ENCODE measurements at places on chromosomes 13 and 19.
A peak's percentile ranks its signal among the peaks of the same experiment; 100 is the strongest.

GRCh38 chr13:71214821-71215220 lies 652.2 kb downstream of the DACH1 start:
- DNase-seq, result no peak

- DNase-seq, result no peak
These were observed 4.3 kb upstream of the LIPE start for GRCh38 chr19:42431486-42431885.

DNA sequence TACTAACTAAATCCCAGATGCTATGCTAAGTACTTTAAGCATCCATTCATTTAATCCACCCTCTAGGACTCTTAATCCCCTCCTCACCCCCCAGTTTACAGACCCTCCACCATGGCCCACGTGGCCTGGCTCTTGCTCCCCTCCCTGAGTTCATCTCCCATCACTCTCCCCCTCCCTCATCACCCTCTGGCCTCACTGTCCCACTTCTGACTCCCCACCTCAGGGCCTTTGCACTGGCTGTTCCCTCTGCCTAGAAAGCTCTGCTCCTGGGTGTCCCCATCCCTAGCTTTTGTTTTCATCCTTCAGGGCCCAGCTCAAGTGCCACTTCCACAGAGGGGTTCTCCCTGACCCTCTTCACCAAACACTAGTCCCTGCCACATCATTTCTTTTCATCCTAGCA lies 4.2 kb downstream of the B9D2 start:
- DNase-seq, result no peak

DNA sequence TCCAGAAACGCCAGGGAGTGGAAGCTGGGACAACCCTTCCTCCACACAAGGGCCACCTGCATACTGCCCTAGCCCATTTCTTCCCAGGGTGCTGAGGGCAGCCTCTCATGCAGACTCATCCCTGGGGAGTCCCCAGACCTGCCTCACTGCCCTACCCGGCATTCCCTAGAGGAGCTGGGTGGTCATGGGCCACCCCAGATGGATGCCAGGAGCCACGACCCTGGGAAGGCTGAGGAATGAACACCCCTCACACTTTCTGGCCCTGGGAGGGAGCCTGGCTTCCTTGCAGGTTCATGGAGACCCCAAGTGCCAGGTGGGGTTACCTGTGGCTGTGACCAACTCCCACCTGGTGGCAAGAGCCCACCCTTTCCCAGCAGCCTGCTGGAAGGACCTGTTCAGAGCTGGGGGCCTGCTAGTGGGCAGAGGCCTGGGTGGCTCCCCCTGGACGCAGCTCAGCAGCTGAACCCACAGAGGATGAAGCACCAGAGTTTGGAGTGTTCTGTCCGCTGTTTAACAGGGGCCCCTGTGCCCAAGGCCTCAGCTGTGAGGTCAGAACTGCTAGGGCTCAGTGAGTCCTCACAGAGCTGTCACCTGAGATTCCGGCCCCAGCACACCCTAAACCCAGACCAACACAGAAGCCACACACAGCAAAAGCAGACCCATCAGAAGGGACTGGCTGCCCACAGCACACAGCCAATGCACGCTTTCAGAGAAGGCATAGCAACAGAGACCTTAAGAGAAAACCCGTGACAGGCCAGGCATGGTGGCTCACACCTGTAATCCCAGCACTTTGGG lies 6.6 kb downstream of the ACP4 start:
- DNase-seq, result no peak

DNA sequence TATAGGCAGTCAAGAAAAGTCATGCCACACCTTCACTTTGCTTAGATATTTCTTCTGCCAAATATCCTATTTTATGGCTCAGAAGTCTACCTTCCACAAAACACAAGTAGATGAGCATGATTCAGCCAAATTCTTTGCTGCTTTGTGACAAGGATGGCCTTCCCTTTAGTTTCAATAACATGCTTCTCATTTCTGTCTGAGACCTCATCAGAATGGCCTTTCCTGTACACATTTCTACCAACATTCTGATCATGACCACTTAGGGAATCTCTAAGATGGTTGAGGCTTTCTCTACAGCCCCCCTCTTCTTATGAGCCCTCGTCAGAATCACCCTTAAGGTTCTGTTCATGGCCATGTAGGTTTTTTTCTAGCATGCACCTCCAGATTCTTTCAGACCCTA lies 96.2 kb downstream of the COL4A2 start:
- no peak for DNase-seq

DNA sequence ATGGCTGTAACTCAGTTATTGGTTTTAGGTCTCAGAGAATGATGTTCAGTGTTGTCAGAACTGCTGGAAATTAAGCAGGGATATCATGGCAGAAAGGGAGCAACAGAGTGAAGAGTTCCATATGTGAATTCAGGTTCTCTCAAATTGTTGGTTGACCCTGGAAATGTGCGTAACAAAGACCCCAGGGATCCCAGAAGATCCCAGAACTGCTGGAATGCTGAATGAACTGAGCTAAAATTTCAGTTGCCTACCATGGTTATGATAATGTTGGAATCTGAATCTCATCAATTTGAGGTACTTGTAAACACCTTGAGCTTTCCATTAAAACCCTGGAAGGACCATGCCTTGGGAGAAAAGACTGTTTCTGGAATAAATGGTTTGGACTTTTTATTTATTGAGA lies 230.8 kb downstream of the GGACT start:
- DNase-seq, result no peak

DNA sequence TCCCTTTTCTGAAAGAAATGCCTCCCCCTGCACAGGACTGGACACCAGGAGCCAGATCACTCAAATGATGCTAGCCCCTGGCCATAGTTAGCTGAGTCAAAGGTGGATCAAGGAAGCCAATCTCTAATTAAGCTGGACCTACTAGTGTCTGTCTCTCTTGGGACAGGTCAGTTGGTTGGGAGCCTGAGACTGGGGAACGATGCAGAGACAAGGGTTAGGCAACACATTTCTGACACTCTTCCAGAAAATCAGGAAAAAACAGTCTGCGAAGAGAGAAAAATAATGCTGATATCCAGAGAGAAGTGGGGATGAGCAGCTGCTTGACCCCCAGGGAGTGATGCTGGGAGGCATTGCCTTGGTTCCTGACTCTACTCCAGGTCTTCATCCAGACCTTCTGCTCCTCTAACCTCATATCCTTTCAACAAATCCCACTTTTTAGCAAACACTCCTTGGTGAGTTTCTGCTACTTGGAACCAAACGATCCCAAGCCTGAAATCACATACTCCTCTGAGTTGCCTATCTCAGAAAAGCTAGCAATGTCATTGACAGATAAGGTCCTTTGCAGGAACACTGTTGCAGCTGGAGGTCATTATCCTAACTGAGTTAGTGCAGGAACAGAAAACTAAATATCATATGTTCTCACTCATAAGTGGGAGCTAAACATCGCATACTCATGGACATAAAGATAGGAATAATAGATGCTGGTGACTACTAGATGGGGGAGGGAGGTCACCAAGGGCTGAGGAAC lies 369.7 kb downstream of the COG6 start:
- no peak for DNase-seq

- DNase-seq, result peak; percentile 9
These were observed 88.8 kb downstream of the ZNF429 start for GRCh38 chr19:21593934-21594820.

DNA sequence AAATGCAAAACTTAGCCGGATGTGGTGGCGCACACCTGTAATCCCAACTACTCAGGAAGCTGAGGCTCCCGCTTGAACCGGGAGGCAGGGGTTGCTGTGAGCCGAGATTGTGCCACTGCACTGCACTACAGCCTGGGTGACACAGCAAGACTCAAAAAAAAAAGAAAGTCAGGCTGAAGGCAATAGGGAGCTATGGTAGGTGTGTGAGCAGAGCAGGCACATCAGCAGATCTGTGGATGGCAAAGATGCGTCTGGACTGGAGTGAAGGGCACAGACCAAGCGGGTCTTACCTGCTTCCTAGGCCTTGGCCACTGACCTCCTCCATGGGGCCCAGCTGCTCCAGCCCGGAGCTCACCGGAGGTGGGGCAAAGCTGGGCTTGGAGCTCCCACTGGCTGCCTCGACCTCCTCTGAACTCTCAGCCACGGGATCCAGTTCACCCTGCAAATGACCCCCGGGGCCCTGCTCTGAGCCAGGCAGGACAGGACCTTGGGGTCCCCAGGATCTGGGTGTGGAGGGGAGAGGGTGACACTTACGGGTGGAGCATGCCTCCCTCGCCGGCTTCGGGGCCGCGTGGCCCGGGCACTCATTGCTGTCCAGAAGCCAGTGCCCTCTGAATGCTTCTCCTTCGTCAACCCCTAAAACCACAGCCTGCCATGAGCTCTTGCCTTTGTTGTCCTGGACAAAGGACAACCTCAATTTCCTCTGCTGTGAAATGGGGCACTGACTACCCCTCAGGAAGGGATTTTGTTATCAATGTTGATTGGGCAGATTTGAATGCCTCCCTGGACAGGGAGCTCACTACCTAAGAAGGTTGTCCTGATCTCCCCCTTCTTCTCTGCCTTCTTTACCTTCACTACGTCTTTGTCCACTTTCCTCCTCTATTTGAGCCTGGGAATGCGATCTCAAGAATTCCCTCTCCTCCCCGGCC lies 569 bp downstream of the USHBP1 start:
- DNase-seq, result no peak

GRCh38 chr19:36972571-36972970 lies 56.4 kb downstream of the ZNF568 start:
- DNase-seq, result no peak

- DNase-seq, result no peak
These were observed 13.5 kb downstream of the IL17D start for GRCh38 chr13:20716951-20717350.

- DNase-seq, result no peak
These were observed 5.8 kb upstream of the ERCC2 start for GRCh38 chr19:45376045-45376724.

- DNase-seq, result no peak
These were observed 123.2 kb upstream of the SLC7A1 start for GRCh38 chr13:29718694-29719093.

GRCh38 chr13:44267980-44268379 lies 105.6 kb upstream of the SERP2 start:
- no peak for DNase-seq

DNA sequence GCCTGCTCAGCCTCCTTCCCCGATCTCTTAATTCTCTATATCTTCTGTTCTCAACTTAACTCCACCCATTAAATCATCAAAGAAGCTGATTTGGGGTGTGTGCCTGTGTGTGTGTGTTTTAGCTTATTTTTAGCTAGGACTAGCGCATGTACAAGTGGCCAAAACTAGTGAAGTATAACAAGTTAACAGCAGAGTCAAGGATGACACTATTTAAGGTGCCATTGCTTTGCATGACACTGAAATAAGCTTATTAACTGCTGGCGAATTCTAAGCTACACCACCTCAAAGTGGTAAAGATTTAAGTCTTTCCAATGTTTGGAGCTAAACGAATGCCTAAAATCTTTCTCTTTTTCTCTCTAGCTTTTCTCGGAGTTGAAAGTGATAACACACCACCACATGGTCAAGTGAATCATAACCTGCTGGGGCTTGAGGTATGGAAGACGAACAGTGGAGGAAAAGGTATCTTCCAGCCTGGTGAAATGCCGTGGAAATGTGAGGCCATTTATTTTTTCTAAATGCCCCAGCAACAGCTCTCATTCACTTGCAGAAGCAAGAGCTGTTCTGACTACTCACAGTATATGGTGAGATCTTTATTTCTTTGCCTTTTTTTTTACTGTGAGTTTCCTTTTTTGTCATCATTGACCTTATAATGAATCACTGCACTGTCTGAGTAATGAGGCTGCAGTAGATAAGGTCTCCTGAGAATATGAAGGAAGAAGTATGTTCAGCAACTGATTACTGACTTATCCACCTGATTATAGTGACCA lies 570.3 kb downstream of the PCDH9 start:
- no peak for DNase-seq

- no peak for DNase-seq
These were observed 5.6 kb upstream of the ARRDC2 start for GRCh38 chr19:18002347-18002850.

DNA sequence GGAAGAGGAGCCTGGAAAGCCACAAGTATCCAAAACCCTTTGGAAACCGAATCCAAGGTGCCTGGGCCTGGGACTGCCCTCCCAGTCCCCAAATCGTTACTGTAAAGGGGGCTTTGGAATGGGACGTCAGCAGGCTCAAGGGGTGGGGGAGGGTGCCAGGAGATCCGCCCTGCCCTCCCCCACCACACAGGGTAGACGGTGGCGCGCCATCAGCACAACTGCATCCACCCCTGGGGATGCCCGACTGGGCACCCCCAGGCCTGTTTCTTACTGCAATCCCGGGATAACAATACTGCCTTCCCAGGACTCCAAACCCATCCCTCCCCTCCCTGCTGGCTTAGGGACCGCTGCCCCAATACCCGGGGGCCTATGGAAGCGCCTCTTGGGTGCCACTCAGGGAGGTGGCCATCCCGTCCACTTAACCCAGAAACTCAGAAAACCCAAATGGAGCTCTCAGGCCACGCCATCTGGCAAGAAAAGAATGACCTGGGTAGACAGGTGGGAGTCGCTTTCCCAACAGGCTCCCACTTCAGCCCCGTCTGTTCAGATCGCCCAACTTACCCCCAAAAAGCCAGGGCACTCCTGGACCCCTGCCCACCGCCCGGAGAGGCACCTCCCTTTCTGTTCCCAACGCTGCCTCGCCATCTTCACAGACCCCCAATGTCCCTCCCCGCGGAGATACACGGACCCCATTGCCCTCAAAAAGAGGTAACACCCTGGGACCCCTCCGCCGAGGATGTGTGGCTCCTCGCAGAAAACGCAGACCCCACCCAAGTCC lies 2.4 kb downstream of the KLF16 start:
- no peak for DNase-seq

DNA sequence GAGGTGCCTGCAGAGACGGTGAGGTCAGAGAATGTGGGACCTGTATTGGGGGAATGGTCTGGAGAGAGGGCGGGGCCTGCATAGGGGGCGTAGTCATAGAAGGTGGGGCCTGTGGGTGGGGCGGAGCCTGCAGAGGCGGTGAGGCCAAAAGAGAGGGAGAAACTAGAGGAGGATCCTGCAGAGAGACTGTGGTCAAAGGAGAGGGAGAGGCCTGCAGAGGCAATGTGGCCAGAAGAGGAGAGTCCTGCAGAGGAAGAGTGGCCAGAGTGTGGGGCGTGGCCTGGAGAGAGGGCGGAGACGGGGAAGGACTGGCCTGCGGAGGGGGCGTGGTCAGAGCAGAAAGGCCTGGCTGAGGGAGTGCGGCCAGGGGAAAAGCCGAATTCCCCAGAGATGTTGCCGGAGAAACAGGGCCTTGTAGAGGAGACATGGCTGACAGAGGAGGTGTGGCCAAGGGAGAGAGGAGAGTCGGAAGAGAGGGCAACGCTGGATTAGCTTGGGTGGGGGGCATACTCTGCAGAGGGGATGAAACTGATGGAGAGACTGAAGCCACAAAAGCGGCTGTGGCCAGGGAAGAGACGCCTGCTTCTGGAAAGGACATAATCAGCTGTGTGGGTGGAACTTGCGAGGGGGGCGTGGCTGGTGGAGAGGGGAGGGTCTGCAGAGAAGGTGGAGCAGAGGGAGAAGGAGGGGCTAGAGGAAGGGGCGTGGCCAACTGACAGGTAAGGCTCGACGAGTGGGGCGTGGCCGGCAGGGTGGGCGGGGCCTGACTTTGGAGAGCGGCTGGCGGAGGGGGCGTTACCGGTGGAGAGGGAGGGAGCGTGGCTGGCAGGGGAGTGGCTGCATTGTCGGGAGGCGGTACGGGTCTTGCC lies 2.5 kb downstream of the PRR36 start:
- peak; percentile 89 for DNase-seq

All from CD4-positive, alpha-beta T cell treated with Interleukin-12 subunit alpha and Interleukin-12 subunit beta, for 1 hour (primary cell).